Urinary bladder (tissue), 4 donors: ENCODE measurements at places on chromosomes 4 and X. TPM values are rescaled to one million over a fixed set of nuclear protein-coding genes. Genes with fewer than 3 reads are reported as not detected.

Gene SPANXN4
- not detected for polyA plus RNA-seq

Gene LONRF3
- 7.4 TPM for polyA plus RNA-seq

Gene VSIG1
- polyA plus RNA-seq, result 0.29 TPM

Gene SLC9A7
- polyA plus RNA-seq, result 0.61 TPM

Gene CHST7
- 12.2 TPM for polyA plus RNA-seq

Gene ZNF185
- 5.3 TPM for polyA plus RNA-seq

Gene MTNR1A
- polyA plus RNA-seq, result not detected

Gene MAOA
- polyA plus RNA-seq, result 95.1 TPM

Gene MTM1
- polyA plus RNA-seq, result 9.7 TPM

Gene STARD8
- 12.4 TPM for polyA plus RNA-seq

Gene NOCT
- 1.4 TPM for polyA plus RNA-seq

Gene CYP2U1
- 8.9 TPM for polyA plus RNA-seq

DNA sequence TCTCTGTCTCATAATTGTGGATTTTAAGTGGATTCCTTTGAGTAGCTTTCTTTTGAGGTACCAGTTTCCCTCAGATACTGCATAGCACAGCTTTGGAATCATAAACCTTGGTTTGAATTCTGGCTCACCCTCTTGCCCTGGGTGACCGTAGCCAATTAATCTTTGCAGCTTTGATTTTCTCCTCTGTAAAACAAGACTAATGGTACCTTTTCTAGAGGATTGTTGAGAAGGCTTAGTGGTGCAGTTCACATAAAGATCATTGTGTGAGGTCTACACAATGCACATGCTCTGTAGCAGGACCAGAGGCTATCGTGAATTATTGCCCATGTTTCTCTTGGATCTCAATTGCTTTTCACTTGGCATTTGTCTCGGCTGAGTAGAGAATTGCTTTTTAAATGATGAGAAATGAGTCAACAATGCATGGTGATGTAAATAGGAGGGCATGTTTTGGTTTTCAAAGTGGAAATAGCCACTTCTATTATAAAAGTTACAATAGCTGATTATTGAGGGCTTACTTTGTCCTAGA lies 47.9 kb downstream of the TMEM131L start:
- DNase-seq, result no peak

GRCh38 chrX:48958635-48959094 lies 1.3 kb upstream of the OTUD5 start:
- no peak for DNase-seq

GRCh38 chr4:8694651-8695151 lies 102.1 kb downstream of the CPZ start:
- no peak for DNase-seq

DNA sequence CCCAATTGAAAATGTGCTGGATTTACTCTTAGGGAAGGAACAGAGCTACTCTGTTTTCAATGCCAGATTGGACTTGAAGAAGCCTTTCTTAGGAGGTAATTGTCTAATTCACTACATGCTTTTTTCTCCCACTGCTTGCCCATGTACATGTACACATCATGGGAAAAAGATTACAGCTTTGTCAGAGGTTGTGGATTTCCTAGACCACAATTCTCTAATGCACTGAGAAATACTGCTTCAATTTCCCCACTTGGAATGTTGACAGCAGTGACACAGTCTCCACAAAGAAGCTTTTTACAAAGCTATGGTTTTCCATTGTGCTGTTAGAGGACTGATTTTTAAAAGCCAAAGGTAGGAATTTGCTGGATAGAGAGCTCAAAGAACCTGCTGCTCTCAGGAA lies 19.5 kb downstream of the ZAR1 start:
- no peak for DNase-seq

DNA sequence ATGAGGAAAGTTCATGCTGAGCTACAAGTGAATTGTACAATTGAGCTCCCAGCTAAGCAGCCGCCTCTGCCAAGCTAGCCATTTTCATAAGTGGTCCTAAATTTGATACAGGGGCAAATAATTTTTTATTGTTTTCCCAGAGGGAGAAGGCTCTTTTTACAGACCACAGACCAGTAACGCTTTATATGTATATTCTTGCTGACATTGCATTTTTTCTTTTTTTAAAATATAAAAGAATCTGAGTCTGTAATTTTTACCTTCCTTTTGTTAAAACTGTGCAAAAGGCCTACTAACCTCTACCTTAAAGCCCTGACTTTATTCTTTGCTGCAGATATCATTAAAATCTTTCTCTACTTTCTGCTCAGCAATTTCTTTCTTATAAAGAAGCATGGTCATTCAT lies 501.2 kb upstream of the INTU start:
- DNase-seq, result no peak

- DNase-seq, result no peak
Measured at GRCh38 chr4:113003841-113004240, 45.6 kb upstream of the ANK2 start.

DNA sequence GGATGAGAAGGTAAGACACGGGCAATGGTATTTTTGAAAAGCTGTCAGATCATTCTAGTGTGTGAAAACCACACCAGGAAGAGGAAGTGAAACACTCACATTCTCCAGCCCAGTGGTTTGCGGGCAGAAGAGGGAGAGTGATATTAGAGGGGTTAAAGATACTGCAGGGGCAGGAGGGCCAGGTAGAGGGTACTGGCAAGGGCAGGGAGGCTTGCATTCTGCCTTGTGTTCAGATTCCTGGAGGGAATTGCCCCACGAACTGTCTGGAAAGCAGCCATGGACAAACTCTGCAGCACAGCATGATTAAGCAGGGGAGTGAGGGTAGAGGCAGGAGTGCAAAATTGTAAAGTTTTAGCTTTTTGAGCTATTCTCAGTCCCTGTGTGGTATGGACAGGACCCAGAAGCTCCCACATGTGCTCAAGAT lies 30.9 kb downstream of the NIPAL1 start:
- no peak for DNase-seq

- DNase-seq, result no peak
Measured at GRCh38 chr4:12126474-12126873, 697.8 kb upstream of the HS3ST1 start.

GRCh38 chrX:28273736-28274135 lies 292.5 kb upstream of the DCAF8L1 start:
- DNase-seq, result no peak

- no peak for DNase-seq
Measured at GRCh38 chr4:98613453-98614075, 44.8 kb downstream of the TSPAN5 start.

DNA sequence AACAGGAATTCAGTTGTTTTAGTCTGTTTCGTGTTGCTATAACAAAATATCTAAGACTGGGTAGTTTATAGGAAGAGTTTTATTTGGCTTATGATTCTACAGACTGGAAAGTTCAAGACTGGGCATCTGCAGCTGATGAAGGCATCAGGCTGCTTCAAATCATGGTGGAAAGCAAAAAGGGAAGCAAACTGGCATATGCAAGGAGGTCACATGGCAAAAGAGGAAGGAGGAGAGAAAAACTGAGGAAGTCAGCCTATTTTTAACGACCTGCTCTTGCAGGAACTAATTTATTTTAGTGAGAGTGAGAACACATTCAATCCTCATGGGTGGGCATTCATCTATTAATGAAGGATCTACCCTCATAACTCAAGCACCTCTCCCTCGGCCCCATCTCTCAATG lies 363.1 kb upstream of the HS3ST1 start:
- DNase-seq, result no peak

DNA sequence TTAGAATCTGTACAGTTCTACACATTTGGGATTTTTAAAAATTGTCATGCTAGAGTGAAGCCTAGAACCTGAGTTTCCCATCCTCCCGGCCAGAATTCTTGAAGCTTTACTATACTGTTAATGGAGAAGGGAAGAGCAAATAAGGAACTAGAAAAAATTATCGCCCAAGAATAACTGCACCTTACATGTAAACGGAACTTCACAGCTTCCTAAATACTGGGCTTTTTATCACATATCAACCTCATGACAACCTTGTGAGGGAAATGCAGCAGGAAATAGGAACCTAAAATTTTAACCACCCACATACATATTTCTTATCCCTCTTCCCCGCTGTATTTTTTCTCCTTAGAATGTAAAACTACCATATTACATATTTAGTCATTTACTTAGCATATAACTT lies 19.3 kb downstream of the ARHGEF9 start:
- no peak for DNase-seq

- no peak for DNase-seq
Measured at GRCh38 chr4:85854546-85854945, 379.6 kb downstream of the ARHGAP24 start.
